ENCODE measurements at places on chromosomes 4 and X. TPM values are rescaled to one million over a fixed set of nuclear protein-coding genes. Genes with fewer than 3 reads are reported as not detected.

Gene CWH43
- not detected for total RNA-seq

Gene CCDC110
- total RNA-seq: 0.35 TPM

GRCh38 chrX:72366701-72367454 lies 61.2 kb upstream of the CITED1 start:
- no peak for DNase-seq

DNA sequence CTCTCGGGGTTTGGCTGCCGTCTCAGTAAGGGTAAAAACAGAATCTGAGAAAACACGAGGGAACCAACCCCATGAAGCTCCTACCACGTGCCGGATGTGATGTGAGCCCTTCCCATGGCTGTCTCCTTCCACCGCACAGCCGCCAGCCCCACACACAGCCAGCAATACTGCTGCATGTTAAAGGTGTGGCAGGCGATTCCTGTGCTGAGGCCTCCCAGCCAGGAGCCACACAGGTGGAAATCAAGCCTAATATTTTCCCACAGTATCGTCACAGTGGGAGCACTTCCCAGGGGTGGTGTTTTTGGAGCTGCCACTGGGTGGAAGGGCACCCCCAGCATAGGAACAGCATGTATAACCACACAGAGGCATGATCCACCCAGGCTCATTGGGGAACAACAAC lies 77.5 kb downstream of the SLC2A9 start:
- no peak for DNase-seq

DNA sequence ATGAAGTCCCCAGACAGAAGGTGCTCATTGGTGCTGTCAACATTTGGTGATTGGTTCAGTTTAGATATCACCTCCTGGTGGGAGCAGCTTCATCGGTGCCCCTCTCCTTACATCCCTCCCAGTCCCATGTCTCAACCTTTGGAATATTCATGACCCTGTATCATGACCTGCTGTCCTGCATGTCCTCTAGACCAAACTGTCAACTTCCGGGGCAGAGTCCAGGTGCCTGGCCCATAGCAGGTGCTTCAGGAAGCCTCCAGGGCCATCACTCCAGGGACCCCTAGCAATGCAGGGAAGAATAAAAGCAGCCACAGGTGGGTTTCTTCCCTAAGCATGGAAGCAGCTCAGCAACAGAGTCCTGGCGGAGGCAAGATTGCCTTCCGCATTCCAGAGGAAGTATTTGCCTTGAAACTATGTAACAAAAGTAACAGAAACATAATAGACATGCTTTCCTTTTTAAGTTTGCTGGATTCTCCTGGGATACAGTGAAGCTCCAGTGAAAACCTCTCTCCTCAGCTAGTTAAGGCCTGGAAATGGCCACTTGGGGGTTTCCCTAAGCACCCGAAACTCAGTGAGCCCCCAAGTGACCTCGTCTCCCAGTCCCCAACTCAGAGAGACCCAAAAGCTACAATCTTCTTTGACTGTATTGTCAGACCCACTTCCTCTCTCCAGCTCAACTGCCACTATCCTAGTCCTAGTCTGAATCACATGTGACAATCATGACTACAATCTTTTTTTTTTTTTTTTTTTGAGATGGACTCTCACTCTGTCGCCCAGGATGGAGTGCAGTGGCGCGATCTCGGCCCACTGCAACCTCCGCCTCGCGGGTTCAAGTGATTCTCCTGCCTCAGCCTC lies 1.3 kb upstream of the ATP6AP1 start:
- no peak for DNase-seq

All from thoracic aorta (tissue), 2 donors.